ENCODE measurements at places on chromosomes 1 and 21.

DNA sequence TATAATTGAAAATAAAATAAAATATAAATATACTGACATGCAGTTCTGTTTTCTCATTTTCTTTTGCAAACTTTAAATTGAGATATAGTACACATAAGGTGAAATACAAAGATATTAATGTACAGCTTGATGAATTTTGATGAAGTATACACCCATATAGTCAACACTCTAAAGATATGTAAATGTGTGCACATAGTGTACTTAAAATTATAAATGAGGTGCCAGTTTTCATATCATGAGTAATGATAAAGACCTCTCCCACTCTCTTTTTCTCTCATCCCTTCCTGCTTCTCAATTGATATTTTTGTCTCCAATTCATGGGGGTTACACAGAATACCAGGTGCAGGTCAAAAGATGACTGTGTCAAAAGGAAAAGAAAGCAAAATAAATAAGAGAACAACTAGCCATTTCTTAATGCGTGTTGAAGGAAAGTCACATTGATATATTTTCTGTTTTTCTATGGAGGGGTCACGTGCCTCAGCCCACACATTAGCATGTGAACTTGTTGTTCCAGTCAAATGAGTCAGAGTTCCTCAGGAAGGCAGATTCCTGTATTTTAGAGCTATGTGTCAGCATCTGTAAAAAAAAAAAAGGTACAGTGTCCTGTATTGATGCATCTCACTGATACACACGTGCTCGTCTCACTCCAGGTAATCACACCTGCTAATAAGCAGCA lies 64.3 kb upstream of the HOOK1 start:
- no peak for DNase-seq

DNA sequence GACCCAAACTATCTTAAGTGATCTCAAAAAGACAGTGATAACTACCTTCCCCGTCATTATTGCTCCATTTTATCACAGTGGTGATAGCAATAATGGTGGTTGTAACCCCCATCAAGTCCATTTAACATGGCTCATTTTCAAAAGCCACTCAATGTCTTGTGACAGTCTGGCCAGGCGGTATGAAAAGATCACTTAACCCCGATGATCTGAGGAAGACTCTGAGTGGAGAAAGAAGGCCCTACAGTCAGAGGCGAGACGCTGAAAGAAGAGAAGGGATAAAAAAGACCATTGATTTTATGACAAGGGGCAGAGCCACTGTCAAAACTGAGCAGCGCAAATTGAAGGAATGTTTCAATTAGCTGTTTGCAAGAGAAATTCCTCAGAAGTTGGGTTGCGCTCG lies 417.2 kb upstream of the PBX1 start:
- DNase-seq, result no peak

DNA sequence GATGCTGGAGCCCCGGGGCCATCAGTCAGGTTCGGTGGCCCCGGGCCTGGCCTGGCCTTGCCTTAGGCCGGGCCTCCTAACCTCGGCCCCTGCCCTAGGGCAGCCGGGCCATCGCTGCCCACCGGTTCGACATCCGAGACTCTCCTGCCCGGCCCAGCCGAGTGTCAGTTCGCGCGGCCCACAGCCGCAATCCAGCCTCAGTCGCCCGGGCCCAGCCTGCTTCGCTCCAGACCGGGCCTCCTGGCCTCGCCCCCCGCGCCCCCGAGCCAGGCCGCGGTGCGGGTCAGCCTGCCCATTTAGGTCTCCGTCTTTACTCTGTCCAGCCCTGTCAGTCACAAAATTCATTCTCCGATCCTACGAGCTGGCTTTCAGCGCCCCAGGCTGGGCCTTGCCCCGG lies 777 bp downstream of the LRRC41 start:
- DNase-seq, result no peak

DNA sequence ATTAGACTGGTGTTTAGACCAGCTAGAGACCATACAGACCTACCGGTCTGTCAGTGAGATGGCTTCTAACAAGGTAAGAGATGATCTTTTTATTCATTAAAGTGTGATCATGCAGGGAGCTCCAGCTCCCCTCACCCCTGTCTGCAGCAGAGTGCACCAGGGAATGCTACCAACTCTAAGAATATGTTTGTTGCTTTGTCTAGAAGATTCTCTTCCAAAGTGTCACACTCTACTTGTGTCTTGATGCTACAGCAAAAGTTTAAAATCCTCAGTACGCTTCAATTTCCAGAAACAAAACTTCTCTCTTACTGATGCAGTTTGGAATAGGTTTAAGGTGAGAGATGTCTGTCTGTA lies 201.4 kb upstream of the SGIP1 start:
- DNase-seq, result no peak

- no peak for DNase-seq
These were observed 100.0 kb upstream of the ADAR start for GRCh38 chr1:154707901-154708463.

- DNase-seq, result no peak
These were observed 5.6 kb downstream of the CA6 start for GRCh38 chr1:8951231-8951630.

DNA sequence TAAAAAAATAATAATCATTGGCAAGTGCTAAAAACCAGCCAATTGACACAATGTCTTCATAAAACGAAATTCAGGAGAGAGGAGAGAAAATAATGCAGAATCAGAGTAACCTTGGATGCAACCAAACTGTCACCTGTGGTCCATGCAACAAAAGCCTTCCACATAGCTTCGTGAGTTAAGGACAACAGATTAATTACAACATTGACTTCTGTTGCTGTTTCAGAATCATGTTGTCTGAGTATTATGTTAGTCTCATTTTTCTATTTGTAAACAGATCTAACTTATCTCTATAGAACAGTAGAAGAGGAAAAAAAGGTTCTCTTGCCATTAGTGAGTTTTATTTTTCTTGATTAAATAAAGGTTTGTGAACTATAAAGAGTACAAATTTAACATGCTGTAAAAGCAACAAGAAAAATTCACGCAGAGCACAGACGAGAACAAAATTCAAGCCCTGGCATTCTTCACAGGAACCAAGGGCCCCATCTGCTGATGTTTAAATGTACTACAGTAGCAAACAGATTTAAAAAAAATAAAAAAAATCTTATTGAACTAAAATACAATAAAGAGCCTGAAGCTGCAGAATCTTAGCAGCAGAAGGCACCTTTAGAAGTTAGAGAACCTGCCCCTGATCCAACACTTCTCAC lies 381.1 kb upstream of the PKN2 start:
- peak; percentile 40 for DNase-seq

DNA sequence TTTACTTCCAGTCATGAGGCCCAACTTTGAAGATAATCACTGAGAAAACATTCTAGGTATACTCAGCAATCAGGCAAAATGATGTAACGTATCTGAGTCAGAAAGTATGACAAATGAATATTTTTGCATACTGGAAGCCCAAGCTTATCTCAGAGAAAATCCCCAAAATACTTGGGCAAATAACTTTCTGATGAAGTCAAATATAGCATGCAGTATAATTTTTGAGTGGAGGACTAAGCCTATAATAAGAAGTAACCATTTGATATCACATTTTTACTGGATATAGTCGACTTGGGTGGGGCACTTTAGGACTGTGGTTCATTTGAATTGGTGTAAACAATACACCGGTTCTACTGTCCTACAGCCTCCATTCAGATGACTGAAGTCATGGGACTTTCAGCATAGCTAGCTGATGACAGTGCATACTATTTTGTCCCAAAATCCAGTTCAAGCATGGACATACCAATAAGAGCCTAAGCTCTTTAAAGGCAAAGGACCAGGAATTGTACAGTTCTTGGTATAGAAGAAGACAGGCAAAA lies 2.3 kb upstream of the GADD45A start:
- peak; percentile 58 for DNase-seq

GRCh38 chr1:54950369-54951163 lies 29.9 kb upstream of the TMEM61 start:
- DNase-seq, result peak; percentile 81

GRCh38 chr1:9357958-9358357 lies 65.3 kb downstream of the SPSB1 start:
- DNase-seq, result no peak

GRCh38 chr1:53313556-53313955 lies 14.3 kb downstream of the LRP8 start:
- DNase-seq, result no peak

DNA sequence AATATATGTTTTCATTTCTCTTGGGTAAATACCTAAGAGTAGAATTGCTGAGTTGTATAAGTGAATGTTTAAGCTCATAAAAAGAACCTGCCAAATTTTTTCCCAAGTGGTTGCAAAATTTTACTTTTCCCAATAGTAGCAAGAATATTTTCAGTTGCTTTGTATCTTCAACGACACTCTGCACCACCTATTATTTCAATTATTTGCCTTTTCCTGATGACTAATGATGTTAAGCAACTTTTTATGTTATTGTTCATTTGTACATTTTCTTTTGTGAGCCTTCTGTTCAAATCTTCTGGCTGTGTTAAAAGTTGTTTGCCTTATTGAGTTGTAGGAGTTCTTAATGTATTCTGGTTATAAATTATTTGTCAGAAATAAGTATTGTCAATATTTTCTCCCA lies 299.1 kb upstream of the NRIP1 start:
- DNase-seq, result no peak

DNA sequence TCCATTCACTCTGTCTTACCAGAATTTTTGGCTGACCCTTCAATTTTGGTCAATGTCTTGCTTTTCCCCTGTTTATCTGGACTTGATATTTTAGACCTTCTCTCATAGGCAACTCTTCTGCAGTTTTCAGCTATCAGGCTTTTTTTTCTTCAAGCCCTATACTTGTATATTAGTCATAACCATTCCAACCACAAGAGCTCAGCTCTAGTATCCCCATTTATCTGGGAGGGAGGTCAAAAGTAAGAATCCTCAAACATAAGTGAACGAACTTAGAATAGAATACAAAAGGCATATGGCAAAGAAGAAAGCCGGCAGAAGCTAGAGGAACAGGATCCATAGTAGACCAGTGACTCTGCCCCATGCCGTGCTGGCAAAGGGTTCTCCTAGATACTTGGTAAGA lies 45.9 kb upstream of the TNFSF4 start:
- no peak for DNase-seq

DNA sequence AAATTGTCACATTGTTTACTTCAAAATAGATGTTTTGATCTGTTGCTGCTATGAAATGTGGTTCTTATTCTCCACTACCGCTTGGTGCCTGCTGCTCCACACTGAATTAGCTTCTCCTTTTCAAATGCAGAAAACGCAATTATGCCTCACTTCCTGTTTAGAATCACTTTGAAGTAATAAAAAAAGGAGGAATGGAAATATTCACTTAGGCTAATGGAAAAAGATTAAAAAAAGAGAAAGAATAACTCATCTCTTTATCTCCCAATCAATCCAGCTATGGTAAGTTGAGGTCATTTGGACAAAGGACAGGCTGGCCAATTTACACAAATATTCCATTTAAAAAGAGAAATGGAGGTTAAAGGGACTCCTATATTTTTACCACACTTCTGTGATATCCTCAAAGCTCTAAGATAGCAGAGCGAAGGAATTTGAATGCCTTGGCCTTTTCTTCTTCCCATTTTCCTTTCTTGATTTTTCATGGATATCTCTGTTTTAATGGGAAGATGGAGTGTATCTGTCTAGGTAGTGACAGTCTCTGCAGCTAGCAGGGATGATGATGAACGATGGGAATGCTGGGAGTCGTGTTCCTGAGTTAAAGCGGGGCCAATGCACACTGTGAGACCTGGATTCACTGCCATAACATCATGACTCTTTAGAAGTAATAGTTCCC lies 35.7 kb downstream of the RGS5 start:
- peak; percentile 17 for DNase-seq

DNA sequence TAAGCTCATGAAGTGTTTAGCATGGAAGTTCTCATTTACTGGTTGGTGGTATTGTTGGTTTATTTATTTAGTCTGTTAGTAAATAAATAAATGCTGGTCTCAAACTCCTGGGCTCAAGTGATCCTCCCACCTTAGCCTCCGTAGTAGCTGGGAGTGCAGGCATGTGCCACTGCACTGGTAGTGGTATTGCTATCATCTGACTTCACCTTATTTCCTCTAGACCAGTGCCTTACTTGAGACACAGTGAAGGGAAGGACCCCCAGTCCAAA lies 1.4 kb upstream of the SLC2A1 start:
- no peak for DNase-seq

GRCh38 chr1:110291241-110292030 lies 47.7 kb upstream of the RBM15 start:
- DNase-seq, result no peak

- DNase-seq, result no peak
These were observed 55.6 kb downstream of the COQ8A start for GRCh38 chr1:226995365-226996332.

DNA sequence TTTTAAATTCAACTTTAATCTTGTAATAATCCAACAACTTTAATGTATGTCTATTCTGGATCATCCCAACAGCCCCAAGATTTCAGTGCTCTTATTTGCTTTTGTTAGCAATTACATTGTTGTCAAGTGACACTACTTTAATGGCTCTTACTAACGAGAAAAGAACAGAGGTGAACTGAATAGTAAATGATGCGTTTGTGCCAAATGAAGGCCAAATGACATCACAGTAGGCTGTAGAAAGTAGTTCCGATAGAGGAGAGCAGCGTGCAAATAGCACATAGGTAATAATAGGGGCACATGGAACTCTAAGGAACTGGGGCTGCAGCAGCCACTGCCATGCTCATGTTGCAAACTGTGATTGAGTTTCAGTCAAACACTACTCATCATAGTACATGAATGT lies 301.9 kb downstream of the LMX1A start:
- no peak for DNase-seq

DNA sequence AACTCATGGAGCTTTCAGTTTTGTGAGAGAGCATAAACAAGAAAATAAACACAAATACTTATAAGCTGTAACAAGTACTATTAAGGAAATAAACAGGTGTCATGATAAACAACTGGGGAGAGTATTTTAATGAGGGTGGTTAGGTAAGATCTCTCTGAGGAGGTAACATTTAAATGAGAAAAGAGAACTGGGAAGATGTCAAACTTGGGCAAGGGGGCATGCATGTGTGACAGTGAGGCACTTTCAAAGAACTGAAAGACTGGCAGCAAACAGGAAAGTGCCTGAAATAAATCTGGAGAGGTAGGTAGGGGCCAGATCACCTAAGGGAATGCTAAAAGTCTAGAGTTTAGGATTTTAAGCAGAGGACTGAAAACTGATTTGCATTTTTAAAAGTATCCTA lies 37.8 kb downstream of the NSL1 start:
- no peak for DNase-seq

DNA sequence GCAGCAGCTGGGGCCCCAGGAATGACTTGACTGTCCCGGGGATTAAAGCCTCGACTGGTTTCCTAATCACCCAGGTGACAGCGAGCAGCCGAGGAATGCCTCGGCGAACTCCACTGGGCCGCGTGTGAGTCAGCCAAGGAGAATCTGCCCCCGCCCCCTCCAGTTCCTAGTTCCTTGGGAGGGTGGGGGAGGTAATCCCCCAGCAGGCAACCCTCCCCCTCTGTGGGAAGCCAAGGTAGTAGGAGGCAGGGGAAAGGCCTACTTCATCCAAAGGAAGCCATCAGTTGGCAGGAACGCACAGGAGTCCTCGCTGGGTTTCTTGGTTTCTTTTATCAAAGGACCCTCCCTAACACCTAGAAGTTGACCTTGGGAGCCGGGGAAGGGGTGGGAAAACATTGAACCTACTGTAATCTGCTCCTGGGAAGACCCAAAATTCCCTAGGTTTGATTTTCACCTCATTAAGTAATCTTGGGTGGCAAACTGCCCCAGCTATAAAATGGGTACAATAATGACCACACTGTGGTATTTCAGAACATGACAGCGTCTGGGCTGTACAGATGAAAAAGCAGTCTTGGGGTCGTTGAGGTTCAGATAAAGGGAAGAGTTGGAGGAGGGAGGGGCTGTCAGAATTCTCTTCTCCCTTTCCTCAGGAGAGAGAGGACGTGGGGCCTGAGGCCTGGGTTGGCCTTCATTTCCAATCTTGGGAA lies 1.4 kb downstream of the TENT5B start:
- DNase-seq, result no peak
